ENCODE measurements at places on chromosomes 13 and 19. TPM values are rescaled to one million over a fixed set of nuclear protein-coding genes. Genes with fewer than 3 reads are reported as not detected.

GRCh38 chr13:111037927-111038326 lies 77.2 kb upstream of the ARHGEF7 start:
- DNase-seq, result no peak

DNA sequence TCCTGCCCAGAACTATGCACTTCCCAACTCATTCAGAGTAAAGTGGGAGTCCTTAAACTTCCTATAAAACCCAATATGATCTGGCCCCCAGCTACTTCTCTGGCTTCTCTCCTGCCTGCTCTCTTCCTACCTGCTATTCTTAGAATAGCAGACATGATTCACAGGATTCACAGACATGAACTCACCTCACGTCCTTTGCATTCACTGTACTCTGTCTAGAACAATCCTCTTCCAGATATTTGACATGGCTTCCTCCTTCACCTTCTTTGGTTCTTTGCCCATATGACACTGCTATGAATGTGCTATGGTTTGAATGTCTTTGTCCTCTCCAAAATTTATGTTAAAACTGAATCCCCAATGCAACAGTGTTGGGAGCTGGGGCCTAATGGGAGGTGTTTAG lies 154.9 kb downstream of the UGGT2 start:
- DNase-seq, result no peak

DNA sequence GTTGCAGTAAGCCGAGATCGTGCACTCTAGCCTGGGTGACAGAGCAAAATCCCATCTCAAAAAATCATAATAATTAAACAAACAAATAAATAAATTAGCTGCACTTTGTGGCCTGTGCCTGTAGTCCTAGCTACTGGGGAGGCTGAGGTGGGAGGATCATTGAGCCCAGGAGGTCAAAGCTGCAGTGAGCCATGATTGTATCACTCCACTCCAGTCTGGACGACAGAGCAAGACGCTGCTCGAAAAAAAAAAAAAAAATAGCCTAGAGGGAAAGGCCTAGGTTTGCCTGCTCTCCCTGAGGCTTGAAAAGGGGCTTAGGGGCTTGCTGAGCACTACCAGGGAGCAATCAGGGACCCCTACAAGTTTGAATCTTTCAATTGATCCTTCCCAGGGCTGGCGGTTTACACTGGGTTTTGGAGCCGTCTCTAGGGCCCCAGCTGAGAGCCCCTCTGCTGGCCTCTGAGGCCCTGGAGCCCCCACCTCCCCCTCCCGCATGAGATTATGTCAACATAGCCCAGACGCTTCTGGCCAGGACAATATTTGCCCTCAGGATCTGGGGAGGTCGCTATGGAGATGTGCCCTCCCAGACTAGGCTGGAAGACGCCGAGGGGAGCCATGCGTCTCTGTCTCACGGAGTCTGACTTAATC lies 10.4 kb upstream of the GIPR start:
- no peak for DNase-seq

- DNase-seq, result no peak
Measured at GRCh38 chr19:10782795-10783194, 53.2 kb downstream of the TMED1 start.

DNA sequence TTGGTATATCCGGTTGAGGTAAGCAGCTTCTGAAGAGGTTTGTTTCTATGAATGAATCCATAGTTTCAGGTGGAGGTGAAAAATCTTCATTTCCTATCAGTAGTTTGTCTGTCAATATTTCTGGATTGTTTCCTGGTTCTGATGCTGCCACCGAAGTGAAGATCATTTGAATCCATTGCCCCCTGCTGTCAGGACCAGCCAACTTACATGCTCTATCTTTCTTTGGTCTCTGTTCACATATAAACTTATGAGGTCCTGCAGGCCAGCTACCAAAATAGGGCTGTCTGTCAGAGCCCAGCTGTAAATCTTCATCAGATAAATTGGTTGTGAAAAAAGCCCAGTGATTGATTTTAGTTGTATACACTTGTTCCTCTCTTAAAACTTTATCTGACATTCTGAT lies 15.2 kb upstream of the N4BP2L1 start:
- DNase-seq, result peak; percentile 23

DNA sequence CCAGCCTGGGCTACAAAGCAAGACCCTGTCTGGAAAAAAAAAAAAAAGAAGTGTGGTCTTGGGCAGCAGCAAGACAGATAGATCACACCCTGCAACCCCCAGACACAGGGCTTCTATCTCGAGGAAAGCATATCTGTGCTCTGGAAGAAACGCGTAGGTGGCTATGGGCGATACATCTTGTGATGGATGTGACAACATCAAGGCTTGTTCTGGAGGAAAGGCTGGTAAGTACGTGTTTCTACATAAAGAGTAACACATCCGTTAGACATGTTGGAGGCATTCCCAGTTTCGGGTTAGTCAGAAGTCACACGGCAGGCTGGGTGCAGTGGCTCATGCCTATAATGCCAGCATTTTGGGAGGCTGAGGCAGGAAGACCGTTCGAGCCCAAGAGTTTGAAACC lies 6.6 kb upstream of the DHDH start:
- peak; percentile 99 for DNase-seq

DNA sequence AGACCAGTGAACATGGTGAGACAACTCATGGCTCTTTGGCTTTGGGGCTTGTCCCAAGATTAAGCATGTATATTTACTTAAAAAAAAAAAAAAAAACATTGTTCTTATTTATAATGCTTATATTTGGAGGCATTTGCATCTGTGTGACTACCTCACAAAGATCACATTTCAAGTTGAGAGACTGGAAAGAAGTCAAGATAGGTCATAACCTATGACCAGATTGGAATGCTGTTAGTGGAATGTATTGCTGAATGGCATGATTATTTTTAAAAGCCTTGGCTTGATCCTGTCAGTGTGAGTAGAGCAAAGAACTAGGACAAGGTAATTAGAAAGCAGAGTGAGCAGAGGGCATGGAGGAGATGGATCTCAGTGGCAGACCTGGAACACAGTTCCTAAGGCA lies 214.6 kb downstream of the OXGR1 start:
- no peak for DNase-seq

GRCh38 chr19:55468054-55468393 lies 3.5 kb upstream of the C19orf85 start:
- DNase-seq, result no peak

- DNase-seq, result peak; percentile 17
Measured at GRCh38 chr13:46893798-46894560, 2.9 kb downstream of the HTR2A start.

GRCh38 chr19:19552798-19553197 lies 14.7 kb downstream of the CILP2 start:
- DNase-seq, result no peak

Gene KIR2DL3
- total RNA-seq, result not detected

DNA sequence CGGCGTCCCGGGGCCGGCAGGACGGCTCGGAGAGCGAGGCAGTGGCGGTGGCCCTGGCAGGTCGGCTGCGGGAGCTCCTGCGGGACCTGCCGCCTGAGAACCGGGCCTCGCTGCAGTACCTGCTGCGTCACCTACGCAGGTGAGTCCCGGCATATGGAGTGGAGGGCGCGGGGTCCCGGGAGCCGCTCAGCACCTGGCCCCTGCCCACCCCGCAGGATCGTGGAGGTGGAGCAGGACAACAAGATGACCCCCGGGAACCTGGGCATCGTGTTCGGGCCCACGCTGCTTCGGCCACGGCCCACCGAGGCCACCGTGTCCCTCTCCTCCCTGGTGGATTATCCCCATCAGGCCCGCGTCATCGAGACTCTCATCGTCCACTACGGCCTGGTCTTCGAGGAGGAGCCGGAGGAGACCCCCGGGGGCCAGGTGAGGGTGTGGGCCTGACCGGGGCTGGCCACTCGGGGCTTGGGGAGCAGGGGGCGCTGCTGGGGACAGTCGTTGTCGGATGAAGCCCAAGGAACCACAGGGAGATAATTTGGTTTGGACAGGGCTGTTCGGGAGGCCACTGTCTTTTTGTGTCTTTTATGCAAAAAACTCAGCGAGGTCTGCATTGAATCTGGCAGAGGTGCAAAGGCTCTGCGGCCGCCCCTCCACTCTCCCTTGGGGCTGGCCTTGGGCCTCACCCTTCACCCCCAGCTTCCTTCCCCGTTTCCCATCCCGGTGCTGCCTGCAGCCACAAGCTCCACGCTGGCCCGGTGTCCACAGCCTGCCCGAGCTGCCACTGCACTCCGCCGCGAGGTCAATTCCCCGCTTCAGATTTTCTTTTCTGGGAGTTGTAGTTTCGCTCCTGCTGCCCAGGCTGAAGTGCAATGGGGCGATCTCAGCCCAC lies 12.0 kb downstream of the POLR2E start:
- DNase-seq, result no peak

- no peak for DNase-seq
Measured at GRCh38 chr13:99103536-99103935, 97.1 kb upstream of the UBAC2 start.

DNA sequence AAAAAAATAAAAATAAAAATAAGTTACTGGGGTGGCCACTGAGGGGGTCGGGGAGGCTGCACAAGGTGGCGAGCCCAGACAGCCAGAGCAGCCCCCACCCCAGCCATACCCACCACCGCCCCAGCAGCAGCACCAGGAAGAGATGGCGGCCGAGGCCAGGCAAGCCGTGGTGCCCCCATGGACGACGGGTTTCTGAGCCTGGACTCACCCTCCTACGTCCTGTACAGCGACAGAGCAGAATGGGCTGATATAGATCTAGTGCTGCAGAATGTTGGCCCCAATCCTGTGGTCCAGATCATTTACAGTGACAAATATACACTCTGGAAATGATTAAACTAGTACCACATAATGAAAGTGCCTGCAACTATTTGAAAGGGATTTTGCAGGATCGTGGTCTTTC lies 71.6 kb upstream of the ZDHHC20 start:
- no peak for DNase-seq

Gene KLF1
- total RNA-seq, result not detected

Gene NXNL1
- not detected for total RNA-seq

DNA sequence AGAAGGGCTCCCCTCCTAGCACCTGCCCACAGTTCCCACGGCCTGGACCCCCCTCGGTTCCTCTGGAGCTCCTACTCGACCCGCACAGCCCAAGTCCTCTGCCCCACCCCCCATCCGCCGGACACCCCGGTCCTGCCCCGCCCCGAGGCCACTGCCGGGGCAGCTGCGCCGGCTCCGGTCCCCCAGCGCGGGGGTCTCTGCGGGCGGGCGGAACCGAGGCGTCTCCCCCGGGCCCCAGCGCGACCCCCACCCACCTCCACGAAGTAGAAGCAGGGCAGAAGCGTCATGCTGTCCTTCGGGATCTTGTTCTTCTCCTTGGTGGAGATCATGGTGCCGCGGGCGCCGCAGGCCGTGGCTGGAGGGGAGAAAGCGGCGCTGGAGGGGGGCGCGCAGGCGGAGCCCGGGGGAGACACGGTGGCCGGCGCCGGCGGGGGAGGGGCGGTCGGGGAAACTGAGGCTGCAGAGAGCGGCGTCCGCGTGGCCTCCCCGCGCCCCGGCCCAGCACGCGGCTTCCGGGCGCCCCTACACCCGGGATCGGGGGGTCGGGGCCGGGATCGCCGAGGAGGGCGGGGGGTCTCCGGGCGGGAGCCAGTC lies 427 bp downstream of the PLPPR3 start:
- no peak for DNase-seq

DNA sequence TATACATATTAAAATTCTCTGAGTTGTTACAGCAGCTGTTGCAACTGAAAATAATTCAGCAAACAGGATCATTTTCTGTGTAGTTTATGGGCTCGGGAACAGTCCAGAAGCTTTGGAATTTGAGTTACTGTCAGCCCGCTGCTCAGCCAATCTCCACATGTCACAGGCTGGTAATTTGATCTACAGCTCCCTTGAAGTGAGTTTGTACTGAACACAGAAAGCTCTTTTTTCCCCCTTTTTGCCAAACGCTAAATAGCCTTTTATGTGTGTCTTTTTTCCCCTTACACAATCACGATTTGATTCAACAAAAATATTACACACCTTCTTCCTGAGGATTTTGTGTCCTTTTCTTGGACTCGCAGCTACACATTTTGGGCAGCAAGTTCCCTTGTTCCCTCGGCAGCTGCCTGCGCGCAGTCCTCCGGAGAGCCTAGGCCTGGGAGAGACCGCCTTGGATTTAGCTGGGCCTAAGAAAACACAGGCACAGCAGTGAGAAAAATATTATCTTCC lies 371.4 kb downstream of the KCNRG start:
- peak; percentile 82 for DNase-seq

- DNase-seq, result no peak
Measured at GRCh38 chr19:7554990-7555864, 19.7 kb downstream of the PNPLA6 start.

DNA sequence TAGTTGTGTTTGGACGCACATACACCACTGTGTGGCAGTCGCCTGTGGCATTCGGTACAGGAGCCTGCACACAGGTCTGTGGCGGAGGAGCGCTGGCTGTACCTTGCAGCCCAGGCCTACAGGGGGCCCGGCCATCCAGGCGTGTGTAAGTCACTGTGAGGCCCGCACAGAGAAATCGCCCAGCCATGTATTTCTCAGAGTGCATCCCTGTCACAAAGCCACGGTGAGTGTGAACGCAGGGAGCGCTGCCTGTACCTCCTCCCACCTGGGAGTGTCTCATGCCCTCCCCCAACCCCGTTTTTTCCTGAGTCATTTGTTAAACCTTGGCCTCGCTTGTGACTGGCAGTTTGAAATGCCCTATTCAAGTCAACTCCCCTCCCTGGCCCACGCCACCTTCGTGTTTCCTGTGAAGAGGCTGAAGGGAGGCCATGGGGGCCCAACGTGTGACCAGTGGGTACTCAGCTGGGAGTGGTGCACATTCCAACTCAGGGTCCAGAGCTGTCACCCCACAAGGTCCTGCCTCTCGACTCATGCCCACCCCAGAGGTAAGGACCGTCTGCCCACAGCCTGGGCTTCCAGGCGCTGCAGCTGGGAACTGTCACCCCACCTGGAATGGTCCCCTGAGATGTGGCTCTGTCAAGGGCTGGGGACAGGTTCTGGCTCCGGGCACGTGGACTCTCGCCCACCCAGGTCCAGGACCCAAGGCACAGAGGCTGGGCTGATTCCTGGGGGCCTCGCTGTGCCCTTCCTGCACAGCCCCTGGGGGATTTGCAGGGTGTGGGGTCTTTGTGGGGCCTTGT lies 11.6 kb upstream of the RASA3 start:
- no peak for DNase-seq

- DNase-seq, result no peak
Measured at GRCh38 chr19:48473161-48473966, 4.2 kb downstream of the CYTH2 start.

Gene NLRP11
- not detected for total RNA-seq

GRCh38 chr19:43767316-43767715 lies 12.6 kb upstream of the SMG9 start:
- DNase-seq, result no peak

Gene SMAD9
- total RNA-seq, result 4.8 TPM

- peak; percentile 62 for DNase-seq
Measured at GRCh38 chr13:45333977-45334922, 6.7 kb downstream of the TPT1 start.

GRCh38 chr13:106132216-106132615 lies 403.2 kb downstream of the EFNB2 start:
- no peak for DNase-seq

Gene ZNF90
- 0.36 TPM for total RNA-seq
